ENCODE measurements at places on chromosomes 3 and 15. TPM values are rescaled to one million over a fixed set of nuclear protein-coding genes. Genes with fewer than 3 reads are reported as not detected.

DNA sequence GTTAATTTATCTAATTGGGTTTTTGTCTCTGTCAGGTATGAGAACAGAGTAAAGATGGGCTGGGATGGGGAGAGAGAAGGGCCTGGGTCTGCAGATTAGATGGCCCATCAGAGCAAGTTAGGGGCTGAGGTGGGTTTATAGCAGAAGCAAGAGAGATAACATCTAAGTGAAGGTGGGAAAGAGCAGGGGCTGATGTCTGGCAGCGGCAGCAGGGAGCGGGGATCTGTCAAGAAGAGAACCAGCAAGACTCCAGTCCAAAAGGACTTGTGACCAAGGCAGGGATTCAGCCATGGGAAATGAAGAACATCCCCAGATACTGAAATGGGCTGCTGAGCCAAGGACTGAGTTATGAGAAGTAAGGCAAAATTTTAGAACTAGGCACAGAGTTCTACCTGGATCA lies 320.6 kb upstream of the TBL1XR1 start:
- no peak overlapping the region for H3K27ac ChIP-seq
- peaks cover 44% of the 10 kb centered on the region for H3K4me1 ChIP-seq
- ATAC-seq, result no peak

The UNC45A gene
- 104 TPM for total RNA-seq

DNA sequence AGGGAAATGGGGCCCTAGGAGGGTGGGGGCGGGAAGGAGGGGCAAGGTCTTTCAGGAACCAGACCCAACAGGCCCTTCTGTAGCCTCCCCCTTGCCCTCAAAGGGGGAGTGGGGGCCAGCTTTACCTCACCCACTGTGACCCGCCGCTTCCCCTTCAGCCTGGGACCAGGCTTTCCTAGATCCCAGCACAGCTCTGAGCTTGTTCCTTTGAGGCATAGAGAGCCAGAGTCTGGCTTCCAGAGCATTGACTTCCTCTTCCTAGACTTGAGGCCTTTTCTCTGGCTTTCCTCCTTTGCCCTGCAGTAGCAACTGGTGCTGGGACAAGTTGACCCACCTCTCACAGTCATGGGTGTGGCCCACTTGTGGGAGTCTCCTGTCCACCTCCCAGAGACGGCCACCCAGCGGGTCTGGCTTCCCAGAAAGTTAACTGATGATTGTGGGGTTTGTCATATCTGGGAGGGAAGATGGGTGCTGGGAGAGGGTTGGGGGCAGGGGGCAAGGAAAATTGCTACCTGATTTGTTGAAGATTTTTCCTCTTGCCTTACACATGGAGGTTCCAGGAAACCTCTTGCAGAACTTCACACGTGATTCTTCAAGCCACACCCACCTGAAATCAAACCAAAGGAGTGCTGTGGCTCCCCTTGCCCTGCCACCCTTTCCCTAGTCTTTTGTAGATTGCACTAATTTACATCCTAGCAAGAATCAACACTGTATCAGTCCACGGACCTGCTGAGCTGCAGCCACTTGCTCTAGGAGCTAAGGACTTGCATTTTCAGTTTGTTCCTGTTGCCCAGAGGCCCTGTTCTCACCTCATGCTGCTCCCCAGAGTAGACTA lies 4.1 kb upstream of the CHST14 start:
- no peak for ATAC-seq
- no peak overlapping the region for H3K4me3 ChIP-seq
- H3K4me1 ChIP-seq, result no peaks in the 10 kb centered on the region
- H3K27ac ChIP-seq, result no peak overlapping the region
- no peaks in the 10 kb centered on the region for H3K27me3 ChIP-seq

The FAM81A gene
- 1.3 TPM for total RNA-seq

The ATP13A5 gene
- total RNA-seq, result not detected

DNA sequence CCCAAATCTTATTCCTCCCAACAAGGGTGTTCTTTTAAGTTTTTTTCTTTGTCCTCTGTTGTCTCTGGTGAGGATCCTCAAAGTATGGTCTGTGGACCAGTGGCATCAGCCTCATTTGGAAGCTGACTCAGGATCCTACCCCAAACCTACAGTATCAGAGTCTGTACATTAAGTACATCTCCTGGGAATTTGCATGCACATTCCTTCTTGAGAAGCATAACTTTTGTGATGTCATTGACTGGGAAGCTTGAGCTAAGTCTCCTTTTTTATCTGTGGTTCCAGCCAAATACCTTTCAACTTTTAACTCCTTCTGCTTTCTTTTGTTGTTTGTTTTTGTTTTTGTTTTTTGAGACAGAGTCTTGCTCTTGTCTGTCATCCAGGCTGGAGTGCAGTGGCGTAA lies 40.5 kb downstream of the ARMC8 start:
- no peak overlapping the region for H3K27ac ChIP-seq
- no peak overlapping the region for H3K4me3 ChIP-seq
- H3K36me3 ChIP-seq, result no peaks in the 10 kb centered on the region
- no peak for ATAC-seq
- no peaks in the 10 kb centered on the region for H3K4me1 ChIP-seq
- H3K27me3 ChIP-seq, result no peaks in the 10 kb centered on the region

The MYLK gene
- 2,522 TPM for total RNA-seq

- no peak overlapping the region for H3K4me3 ChIP-seq
- no peak for ATAC-seq
- no peaks in the 10 kb centered on the region for H3K36me3 ChIP-seq
- H3K27ac ChIP-seq, result no peak overlapping the region
- no peaks in the 10 kb centered on the region for H3K4me1 ChIP-seq
- H3K27me3 ChIP-seq, result peaks cover 44% of the 10 kb centered on the region
Measured at GRCh38 chr15:89469426-89470096, 26.8 kb downstream of the RHCG start.

DNA sequence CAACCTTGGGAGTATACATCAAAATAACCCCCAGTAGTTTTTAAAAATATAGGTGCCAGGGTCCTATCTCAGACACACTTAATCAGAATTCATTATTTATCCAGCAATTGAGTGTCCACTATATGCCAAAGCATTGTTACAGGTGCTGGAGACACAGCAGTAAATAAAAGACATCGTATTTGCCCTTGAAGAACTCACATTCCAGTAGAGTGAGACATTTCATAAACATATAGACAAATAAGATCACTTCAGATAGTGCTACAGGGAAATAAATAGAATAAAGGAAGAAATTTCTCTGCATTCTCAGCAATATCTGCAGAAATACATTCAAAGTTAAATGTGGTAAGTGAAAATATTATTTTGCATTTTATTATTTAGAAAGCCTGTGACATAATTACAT lies 34.1 kb upstream of the ANKRD28 start:
- no peaks in the 10 kb centered on the region for H3K27me3 ChIP-seq
- H3K36me3 ChIP-seq, result no peaks in the 10 kb centered on the region
- no peak overlapping the region for H3K27ac ChIP-seq

GRCh38 chr3:138068579-138069174 lies 46.7 kb downstream of the DZIP1L start:
- H3K27ac ChIP-seq, result no peak overlapping the region
- H3K36me3 ChIP-seq, result no peaks in the 10 kb centered on the region
- H3K4me1 ChIP-seq, result no peaks in the 10 kb centered on the region
- ATAC-seq, result peak; percentile 77
- no peaks in the 10 kb centered on the region for H3K27me3 ChIP-seq
- no peak overlapping the region for H3K4me3 ChIP-seq

- H3K4me3 ChIP-seq, result no peak overlapping the region
- no peak overlapping the region for H3K27ac ChIP-seq
- H3K4me1 ChIP-seq, result peaks cover 9% of the 10 kb centered on the region
- no peaks in the 10 kb centered on the region for H3K27me3 ChIP-seq
Measured at GRCh38 chr15:70277556-70277955, 179.8 kb upstream of the TLE3 start.

- ATAC-seq, result no peak
- H3K4me3 ChIP-seq, result no peak overlapping the region
- no peak overlapping the region for H3K27ac ChIP-seq
- H3K4me1 ChIP-seq, result no peaks in the 10 kb centered on the region
- no peaks in the 10 kb centered on the region for H3K27me3 ChIP-seq
Measured at GRCh38 chr3:35223632-35224394, 415.5 kb upstream of the ARPP21 start.

DNA sequence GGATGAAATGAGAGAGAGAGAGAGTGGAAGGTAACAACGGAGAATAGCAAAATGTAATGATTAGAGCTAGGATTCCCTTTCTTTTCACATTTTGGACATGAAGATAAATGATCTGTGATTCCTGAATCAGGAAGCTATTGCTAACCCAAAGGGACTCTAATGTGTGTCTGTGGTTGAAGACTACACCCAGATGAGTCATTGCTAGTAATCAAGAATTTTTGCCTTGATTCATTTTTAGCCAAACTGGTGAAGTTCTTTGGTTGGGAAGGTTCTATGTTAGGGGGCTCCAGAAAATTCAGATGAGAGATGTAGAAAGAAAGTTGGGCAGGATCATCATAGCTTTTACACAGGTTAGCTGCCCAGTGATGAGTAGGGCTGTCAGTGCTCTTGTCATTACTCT lies 116.4 kb downstream of the DUT start:
- ATAC-seq, result no peak
- no peaks in the 10 kb centered on the region for H3K4me1 ChIP-seq
- H3K4me3 ChIP-seq, result no peak overlapping the region

The JMJD7 gene
- 12.8 TPM for total RNA-seq

The SLC6A20 gene
- total RNA-seq, result 0.35 TPM

The ZNF662 gene
- total RNA-seq, result 7.3 TPM

The PAQR5 gene
- 0.62 TPM for total RNA-seq

DNA sequence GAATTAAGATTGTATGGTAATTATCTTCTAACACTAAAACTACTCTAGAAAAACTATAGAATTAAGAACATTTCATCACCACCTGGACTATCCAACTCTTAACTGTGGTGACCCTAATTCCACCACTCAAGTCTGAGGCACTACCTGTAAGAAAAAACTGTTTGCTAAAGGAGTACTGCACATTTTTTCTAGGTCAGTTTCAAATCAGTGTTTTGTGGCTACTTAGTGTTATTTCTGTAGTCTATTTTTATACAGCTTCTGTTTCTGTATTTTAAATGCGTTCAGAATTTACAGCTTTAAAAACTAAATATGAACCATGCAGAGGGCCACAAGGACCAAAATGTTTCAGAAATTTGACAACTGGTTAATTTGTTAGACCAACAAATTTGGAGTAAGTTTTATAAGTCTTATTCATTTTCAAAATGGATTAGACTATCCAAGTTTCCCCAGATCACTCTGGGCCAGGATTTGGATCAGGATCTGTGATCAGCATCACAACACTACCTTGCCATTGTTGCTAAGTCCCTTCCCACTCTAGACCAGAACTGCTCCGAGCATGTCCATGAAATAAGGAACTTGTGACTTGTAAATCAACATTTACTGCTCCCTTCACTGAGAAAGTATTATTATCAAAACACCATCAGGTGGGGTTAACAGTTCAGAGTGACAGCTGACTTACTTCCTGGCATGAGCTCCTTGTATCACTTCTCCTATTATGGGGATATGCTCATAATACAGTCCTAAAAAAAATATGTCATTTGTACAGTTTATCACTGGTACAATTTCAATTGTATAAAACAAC lies 8.6 kb downstream of the GLT8D1 start:
- no peak for ATAC-seq
- no peak overlapping the region for H3K27ac ChIP-seq
- H3K4me1 ChIP-seq, result peaks cover 7% of the 10 kb centered on the region
- no peak overlapping the region for H3K4me3 ChIP-seq

The SGO1 gene
- not detected for total RNA-seq

GRCh38 chr3:58184982-58185360 lies 25.8 kb downstream of the DNASE1L3 start:
- no peaks in the 10 kb centered on the region for H3K27me3 ChIP-seq
- H3K27ac ChIP-seq, result no peak overlapping the region
- H3K4me1 ChIP-seq, result no peaks in the 10 kb centered on the region

- no peaks in the 10 kb centered on the region for H3K27me3 ChIP-seq
- peaks cover 4% of the 10 kb centered on the region for H3K4me1 ChIP-seq
Measured at GRCh38 chr3:133928903-133929607, 33.4 kb upstream of the RAB6B start.
